ENCODE measurements at places on chromosomes 16 and 17.

GRCh38 chr17:39151150-39151942 lies at the start of gene PLXDC1:
Gene PLXDC1 (minus strand): TSS chr17:39151637. CDS start chr17:39151437, 200 bp downstream.
- no peak for DNase-seq

DNA sequence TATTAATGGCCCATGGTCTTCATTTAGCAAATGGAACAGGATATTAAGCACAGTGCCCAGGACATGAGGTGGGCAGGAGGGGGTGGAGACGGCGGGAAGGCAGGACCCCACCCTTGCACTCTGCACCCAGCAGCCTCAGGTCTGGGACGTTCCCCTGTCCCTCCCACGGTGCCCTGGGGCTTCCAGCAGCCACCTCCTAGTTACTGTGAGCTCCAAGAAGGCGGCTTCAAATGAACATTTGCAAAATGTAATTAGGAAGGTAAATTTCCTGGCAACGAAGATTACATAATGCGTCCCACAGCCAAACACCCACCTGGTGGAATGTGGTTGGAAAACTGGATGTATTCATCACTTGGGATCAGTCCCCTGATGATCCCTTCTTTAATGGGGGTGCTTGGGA lies 59.4 kb downstream of the ENGASE start:
- DNase-seq, result no peak

- DNase-seq, result no peak
Measured at GRCh38 chr17:65914784-65915342, 277.1 kb downstream of the CEP112 start.

- DNase-seq, result no peak
Measured at GRCh38 chr17:50367401-50367800, 5.6 kb downstream of the MRPL27 start.

DNA sequence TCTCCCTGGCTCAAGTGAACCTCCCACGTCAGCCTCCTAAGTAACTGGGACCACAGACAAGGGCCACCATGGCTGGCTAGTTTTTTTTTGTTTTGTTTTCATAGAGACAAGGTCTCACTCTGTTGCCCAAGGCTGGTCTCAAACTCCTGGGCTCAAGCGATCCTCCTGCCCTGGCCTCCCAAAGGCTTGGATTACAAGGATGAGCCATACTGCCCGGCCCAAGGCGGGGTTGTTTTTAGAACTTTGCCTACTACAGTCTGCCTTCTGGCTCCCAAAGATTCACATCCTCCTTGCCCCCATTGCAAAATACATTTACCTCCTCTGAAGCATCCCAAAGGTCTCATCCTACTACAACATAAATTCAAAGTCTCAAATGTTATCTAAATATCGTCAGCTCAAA lies 49.5 kb upstream of the PHOSPHO1 start:
- DNase-seq, result no peak

DNA sequence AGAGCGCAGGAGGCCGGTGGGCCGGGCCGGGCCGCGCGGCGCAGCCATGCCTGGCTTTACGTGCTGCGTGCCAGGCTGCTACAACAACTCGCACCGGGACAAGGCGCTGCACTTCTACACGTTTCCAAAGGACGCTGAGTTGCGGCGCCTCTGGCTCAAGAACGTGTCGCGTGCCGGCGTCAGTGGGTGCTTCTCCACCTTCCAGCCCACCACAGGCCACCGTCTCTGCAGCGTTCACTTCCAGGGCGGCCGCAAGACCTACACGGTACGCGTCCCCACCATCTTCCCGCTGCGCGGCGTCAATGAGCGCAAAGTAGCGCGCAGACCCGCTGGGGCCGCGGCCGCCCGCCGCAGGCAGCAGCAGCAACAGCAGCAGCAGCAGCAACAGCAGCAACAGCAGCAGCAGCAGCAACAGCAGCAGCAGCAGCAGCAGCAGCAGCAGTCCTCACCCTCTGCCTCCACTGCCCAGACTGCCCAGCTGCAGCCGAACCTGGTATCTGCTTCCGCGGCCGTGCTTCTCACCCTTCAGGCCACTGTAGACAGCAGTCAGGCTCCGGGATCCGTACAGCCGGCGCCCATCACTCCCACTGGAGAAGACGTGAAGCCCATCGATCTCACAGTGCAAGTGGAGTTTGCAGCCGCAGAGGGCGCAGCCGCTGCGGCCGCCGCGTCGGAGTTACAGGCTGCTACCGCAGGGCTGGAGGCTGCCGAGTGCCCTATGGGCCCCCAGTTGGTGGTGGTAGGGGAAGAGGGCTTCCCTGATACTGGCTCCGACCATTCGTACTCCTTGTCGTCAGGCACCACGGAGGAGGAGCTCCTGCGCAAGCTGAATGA lies 606 bp downstream of the THAP11 start:
- peak; percentile 28 for DNase-seq

- DNase-seq, result no peak
Measured at GRCh38 chr17:63290351-63290750, 155.8 kb downstream of the CYB561 start.

DNA sequence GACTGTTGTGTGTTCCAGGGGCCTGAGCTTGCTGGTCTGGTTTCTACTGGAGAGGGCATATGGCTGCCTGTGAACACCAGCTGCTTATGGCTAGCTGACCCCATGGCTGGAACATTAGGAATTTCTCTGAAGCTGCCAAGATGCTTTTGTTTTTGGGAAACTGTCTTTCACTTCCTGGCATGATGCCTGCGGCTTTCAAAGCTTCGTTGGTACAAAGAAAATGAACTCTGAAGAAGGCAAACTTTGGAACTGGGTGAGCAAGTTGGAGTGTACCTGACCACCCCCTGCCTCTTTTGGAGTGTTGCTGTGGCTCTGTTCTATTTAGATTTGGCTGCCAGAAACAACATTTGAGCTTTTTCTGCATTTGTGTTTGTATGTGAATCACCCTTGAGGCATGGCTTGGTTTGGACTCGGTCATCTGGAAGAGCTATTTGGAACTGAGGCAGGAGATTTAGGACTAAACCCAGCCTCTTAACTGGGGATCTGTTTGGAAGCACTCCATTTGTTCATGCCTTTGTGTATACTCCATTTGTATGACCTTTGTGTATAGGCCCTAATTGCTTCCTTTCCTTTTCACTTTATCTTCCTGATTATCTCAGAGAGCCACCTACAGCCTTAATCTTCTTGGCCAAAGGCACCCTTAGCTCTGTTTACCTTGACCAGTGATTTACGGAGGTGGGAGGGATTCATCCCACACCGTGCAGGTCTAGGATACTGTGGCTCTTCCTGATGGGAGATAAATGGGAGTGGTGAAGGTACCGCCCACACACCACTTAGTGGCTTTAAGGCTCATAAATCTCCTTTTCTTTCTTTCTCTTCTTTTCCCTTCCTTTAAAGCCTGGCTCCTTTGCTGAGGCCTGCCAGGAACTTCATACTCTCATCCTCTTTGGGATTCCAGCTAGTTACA lies 7.3 kb upstream of the CPHXL start:
- DNase-seq, result no peak

DNA sequence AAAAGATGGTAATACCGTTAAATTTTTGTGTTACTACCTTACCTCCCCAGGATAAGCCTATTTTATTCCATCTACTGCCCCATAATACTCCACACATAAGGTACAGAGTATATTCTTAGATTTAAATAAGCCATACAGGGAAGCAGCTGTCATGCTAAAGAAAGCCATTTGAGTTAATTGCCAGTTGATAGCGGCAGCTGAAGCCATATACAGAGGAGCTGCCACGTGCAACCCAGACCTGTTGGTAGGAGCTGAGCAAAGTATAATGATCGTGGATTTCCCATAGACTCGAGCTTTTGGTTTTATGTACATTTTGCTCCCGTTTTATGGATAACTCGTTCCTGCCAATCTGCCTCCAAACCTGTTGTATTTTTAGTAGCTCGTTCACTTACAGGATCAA lies 12.0 kb downstream of the CPSF4L start:
- DNase-seq, result no peak

DNA sequence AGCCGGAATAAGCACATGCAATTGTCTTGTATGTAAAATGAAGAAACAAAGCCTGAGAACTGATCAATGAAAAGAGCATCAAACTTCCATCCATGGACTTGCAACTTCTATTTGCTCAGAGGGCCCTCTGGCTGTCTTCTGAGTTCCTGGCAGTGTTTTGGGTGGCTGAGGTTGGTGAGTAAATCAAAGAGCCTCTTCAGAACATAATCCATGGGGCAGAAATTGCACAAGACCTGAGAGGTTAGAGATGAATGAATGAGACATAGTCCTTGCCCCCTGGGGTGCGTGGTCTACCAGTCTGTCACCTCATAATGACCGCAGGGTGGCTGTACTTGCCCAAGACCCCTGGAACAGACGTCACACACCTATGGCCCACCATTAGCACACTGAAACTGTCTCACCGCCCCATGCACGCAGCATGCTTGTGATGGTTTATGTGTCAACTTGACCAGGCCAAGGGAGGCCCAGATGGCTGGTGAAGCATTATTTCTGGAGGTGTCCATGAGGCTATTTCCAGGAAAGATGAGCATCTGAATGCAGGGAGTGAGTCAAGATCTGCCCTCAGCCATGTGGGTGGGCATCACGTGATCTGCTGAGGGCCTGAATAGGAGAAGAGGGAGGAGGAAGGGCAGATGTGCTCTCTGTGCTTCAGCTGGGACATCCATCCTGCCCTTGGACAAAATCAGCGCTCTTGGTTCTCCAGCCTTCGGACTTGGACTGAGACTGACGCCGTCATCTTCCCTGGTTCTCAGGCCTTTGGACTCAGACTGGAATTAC lies 8.3 kb downstream of the PIK3R6 start:
- DNase-seq, result peak; percentile 98

DNA sequence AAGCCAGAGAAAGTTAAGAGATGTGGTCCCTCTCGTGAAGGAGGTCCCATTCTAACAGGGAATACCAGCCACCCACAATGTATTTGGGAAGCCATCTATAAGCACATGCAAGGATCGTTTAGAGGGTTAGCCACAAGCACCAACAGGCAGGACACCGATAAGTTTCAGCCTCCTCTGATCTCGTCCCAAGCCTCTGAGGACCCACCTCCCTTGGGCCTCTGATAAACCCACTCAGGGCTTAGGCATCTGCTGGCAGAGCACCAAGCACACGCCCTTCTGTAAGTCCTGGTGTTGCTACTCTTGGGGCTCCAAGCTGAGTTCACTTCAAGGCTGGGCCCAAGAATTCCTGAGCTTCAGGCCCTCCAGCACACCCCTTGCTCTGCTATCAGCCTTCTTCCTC lies 5.4 kb upstream of the PNPO start:
- no peak for DNase-seq

DNA sequence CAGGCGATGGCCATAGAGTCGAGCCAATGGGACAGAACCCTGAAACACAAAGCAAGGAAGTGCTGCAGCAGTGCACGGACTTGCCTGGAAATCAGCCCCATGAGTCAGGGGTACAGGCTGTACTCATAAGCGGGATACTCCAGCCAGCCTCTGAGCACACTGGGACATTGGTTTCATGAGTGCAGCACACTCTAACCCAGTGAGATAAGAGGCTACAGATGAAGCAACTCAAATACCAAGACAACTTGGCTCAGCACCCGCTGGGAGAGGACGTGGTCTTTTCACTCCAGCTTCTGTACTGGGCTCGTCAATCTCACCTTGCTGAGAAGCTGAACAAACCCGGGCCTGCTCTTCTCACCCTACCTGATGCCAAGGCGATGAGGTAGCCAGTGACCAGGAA lies 98.2 kb downstream of the AXIN2 start:
- no peak for DNase-seq

GRCh38 chr16:24800586-24800985 lies 45.2 kb upstream of the SLC5A11 start:
- DNase-seq, result peak; percentile 69

- DNase-seq, result no peak
Measured at GRCh38 chr17:78952706-78953105, 27.0 kb downstream of the LGALS3BP start.

DNA sequence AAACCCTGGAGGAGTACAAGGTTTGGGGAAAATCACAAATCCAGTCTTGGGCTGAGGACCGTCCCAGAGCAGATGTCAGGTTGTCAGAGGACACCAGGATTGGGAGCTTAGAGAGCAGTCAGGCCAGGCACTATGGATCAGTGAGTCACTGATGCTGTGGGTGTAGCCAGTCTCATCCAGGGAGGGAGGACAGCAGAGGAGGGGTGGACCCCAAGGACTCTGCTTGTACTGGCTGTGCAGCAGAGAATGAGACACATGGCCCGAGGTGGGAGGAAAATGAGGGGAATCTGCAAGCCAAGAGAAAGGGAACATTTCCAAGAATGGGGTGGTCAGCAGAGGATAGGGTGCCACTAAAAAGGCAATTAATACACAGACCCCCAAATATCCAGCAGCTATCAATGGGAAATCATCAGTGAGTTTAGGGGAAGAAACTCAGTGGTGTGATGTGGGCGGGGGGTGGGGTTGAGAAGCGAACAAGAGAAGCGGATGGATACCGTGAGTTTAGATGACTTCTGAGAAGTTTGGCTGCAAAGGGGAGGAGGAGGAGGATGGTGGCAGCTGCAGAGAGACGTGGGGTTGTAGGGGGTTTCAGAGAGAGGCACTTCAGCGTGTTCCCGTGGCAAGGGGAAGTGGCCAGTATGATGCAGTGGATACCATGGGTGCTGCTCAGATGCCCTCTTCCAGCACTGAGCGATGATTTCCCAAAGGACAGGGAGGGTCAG lies 43.9 kb downstream of the ARHGAP27 start:
- DNase-seq, result no peak

GRCh38 chr17:76909971-76910760 lies 42.0 kb downstream of the MGAT5B start:
- no peak for DNase-seq

- no peak for DNase-seq
Measured at GRCh38 chr17:2704890-2705248, 6.7 kb downstream of the CLUH start.

GRCh38 chr17:75244133-75244866 lies 17.1 kb downstream of the GGA3 start:
- DNase-seq, result no peak

- no peak for DNase-seq
Measured at GRCh38 chr17:48052956-48053757, 5.0 kb downstream of the NFE2L1 start.

- DNase-seq, result no peak
Measured at GRCh38 chr16:57799600-57800199, 2.6 kb downstream of the KIFC3 start.

DNA sequence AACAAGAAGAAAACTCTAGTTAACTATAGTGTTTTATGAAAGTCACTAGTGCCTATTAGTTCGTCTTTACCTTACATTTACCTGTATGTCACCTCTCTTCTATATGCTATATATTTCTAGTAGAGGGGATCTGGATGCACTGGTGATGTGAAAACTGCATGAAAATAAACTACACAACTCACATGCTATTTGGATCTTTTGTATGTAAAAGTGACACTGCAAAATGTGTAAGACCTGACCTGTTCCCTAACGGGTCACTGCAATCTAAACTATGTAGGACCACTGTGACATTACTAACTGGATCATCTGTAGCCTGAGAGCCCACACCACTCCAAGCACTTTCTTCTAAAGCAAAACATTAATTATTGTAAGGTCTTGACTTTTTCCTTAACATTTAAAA lies 1.7 kb downstream of the BLMH start:
- DNase-seq, result no peak
